ENCODE measurements at places on chromosomes 6 and 20.

DNA sequence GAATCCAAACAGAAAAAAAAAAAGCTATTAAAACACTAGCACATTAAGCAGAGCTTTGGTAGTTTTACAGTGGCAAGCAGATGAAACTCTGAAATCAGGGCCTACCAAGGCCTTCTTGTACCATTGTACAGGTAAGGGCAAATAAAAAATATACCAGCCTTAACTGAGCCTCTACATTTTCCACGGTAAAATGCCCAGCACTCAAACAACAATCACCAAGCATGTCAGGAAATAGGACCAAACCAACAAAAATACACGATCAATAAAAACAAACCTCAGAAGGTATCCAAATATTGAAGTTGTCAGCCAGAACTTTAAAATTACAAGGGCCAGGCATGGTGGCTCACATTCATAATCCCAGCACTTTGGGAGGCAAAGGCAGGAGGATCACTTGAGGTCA, 18.3 kb downstream of the TRERF1 start:
- no peak for DNase-seq

GRCh38 chr6:48110436-48111142, 408 bp downstream of the PTCHD4 start:
- DNase-seq: no peak

GRCh38 chr6:105078386-105078708, 101.5 kb downstream of the POPDC3 start:
- DNase-seq: no peak

GRCh38 chr6:37059344-37060194, 54.1 kb downstream of the FGD2 start:
- no peak for DNase-seq

- no peak for DNase-seq
Measured at GRCh38 chr6:148814082-148814790, 67.4 kb downstream of the UST start.

Data from NCI-H446 (cell line).